ENCODE measurements at places on chromosomes 1 and 21. TPM values are rescaled to one million over a fixed set of nuclear protein-coding genes. Genes with fewer than 3 reads are reported as not detected.

GRCh38 chr1:156319664-156320063, 18.4 kb downstream of the CCT3 start:
- peak; percentile 8 for DNase-seq

DNA sequence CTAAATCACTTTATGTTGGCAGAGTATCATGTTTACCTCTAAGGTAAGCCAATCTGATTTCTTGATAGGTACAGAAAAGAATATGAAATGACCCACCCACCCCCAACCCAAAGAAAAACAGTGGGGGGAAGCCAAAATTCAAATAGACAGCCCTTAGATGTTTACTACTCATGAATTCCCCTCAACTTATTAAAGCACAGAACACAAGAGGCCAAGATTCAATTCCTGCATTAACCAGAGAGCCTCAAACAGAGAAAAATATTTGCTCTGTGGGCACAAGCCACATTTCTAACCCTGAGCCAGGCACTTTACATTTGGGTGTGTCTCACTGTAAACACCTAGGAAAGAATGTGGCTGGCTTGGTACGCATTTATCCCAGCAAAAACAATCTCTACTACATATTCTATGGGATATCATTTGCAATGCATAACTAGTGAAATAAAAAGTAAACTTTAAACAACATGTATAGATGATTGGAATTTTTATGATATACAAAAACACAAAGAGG, 84.3 kb downstream of the PTPN14 start:
- no peak for DNase-seq

DNA sequence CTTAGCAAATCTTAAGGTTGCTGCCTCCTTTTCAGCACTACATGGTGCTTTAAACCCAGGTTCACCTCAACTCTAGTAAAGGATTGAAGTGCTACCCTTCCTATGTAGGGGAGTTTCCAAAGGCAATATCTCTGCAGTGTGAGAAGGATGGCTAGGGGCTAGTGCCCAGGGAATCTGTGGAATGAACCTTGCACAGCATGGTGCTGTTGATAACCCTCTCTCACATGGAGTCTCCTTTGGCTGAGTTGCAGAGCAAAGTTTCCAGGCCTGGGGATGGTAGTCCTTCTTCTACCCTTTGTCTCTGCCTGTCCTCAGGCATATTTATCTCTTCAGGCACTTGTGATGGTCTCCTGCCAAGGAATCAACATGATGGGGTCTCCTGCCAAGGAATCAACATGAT, 59.4 kb downstream of the AXDND1 start:
- DNase-seq, result no peak

DNA sequence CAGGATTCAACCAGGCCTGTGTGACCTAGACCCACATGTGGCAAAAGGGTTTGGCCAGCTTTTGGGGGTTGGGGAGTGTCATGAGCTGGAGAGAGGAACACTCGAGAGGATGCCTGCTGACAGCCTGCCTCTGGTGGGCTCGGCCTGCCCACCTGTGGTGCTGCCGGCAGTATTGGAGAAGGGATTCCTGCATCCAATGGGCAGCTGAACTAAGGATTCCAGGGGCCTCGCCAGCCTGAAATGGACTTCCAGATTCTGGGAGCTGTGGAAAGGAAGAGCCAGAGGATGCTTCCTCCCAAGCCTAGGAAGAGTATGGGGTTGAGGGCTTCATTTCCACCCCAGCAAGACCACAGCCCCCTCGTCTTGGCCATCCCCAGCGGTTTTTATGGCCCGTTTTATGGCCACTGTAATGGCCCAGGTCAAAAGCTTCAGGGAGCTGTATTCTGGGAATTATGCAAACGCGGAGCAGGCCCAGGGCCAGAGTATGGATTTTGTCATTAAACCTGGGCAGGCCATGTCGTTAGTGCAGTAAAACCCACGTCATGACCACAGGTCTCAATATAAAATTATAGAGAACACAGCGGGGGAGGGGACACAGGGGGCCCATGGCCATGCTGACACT, 63.6 kb downstream of the TMEM53 start:
- no peak for DNase-seq

DNA sequence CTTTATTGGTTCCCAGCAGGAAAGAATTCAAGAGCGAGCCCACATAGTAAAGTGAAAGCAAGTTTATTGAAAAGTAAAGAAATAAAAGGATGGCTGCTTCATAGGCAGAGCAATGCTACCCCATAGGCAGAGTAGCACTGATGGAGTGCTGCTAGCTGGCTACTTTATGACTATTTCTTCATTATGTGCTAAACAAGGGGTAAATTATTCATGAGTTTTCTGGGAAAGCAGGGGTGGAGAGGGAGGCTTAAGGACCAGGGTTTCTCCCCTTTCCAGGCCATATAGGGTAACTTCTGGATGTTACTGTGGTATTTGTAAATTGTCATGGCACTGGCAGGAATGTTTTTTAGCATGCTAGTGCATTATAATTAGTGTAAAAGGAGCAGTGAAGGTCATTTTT, 1271.4 kb downstream of the KCNT2 start:
- DNase-seq, result no peak

The LIN9 gene
- 7.0 TPM for polyA plus RNA-seq

Data from hindlimb muscle (tissue), 1 donor.